Cortex of kidney (tissue), 1 donor: ENCODE measurements at places on chromosomes 5 and 9.

- DNase-seq, result no peak
These were observed 264.8 kb downstream of the HSPA4 start for GRCh38 chr5:133316346-133317343.

DNA sequence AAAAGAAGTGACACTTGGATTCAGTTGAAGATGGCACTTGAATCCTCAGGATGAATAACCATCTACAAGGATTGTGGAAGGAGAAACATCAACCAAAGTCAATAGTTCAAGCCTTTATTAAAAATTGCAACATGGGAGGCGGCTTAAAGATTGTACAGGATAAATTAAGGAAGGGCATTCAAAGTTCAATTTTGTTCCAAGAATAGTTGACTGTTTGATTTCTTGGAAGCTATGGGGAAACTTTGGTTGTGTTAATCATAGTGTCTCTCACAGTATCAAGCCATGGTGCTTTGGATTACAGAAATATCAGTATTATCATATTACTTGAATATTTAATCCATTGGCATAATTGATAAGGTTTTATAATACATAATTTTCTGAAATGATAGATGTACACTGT, 1844.3 kb downstream of the MAT2B start:
- no peak for DNase-seq

DNA sequence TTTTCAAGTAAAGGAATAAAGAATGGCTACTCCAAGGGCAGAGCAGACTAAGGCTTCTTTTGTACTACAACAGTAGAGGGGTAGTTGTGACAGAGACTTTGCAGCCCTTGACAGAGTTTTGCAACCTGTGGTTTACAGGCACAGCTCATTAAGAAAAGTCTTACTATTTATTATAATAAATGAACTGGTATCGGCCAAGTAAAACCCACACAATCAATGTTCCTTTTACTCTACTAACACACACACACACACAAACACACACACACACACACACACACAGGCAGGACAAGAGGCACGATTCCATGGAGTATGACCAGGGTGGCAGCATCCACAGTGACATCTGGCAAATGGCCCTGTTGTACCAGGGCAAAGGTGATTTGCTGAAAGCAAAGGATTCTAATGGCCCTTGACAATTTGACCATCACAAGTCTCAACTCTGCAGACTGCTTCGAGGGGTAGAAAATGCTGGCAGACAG, 59.1 kb upstream of the GOLPH3 start:
- DNase-seq, result no peak

DNA sequence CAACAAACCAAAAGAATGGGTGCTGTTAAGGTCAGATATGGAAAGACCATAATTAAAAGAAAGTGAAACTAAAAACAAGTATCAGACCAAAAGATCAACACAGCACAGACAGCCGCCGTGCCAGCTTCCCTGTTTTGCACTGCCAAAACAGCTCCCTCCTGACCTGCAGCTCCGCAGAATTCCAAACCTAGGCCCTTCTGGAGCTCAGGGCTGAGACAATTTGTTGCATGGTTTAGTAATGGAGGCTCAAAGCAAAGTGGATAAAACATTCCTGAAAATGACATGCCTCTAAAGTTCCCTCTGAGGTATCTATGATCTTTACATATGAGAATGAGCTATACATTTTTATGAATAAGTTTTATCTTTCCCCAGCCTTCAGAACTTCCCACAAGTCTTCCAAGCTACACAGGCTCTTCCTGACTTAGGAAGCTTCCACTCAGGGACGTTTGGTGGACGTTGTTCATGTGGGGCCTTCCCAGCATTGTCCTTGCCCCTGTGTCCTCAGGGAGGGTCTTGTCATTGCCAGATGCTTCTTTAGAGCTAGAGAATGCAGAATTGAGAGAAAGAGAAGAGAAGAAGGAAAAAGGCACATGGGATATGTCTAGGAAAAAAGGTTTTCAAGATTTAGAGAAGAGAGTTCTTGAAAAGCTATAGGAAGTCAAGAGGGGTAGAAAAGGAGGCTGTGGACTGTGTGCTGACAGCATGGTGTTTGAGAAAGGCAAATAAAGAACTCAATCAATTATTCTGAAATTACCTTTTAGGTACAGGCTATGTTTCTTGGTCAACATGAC, 28.4 kb upstream of the SSBP2 start:
- no peak for DNase-seq

DNA sequence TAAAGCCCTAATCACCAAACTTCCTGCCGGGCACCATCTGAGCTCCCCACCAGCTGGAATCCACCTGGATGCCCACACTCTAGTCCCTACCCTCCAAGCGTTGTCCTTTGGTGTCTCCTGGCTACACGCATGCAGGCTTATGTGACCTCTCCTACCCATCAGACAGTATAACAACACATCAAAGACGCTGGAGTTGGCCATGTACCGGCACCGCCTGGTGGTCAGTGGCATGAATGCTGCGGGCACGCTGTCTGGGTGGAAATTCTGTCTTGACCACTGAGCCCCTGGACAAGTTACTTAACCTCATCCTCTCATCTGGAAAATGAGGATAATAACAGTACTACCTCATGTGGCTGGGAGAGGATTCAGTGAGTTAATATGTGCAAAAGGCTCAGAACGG, 23.4 kb upstream of the CORO2A start:
- no peak for DNase-seq

- no peak for DNase-seq
These were observed 70.0 kb downstream of the SHB start for GRCh38 chr9:37998881-37999587.

GRCh38 chr9:124453586-124454191, 3.4 kb downstream of the ADGRD2 start:
- DNase-seq, result no peak

- no peak for DNase-seq
These were observed 724 bp downstream of the PAM start for GRCh38 chr5:102755686-102756371.

GRCh38 chr9:20988061-20988460, 43.4 kb downstream of the HACD4 start:
- no peak for DNase-seq

DNA sequence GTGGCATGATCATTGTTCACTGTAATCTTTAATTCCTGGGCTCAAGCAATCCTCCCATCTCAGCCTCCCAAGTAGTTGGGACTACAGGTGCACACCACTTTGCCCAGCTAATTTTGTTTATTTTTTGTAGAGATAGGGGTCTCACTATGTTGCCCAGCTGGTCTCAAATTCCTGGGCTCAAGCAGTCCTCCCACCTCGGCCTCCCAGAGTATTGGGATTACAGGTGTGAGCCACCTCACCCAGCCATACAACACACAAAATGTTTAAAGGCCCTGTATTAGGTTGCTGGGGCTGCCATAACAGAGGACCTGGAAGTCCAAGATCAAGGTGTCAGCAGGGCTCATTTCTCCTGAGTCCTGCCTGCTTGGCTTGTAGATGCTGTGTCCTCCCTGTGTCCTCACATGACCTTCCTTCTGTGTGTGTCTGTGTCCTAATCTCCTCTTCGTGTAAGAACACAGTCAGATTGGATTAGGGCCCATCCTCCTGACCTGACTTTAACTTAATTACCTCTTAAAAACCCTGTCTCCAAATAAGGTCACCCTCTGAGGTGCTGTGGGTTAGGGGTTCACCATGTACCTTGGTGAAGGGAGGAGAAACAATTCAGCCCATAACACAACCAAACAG, 5.4 kb downstream of the UBE2QL1 start:
- DNase-seq, result no peak

DNA sequence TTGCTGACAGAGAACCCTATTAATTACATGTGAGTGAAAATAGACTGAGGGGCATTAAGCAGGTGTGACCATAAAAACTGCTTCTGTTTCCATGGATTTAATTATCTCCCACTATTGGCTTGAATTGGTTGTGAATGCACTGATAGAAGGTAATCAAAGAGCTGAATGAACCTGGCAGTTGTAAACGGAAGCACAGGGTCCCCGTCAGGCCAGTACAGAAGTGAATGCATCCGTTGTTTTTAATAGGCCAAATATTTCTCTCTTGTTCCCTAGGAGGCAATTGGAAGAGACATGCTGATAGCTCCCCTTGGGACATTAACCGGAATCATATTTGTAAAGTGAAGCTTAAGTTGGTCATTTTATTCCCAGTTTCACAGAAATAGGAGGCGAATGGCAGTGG, 147.0 kb downstream of the CAVIN4 start:
- no peak for DNase-seq

- no peak for DNase-seq
These were observed 445.5 kb downstream of the GABRG2 start for GRCh38 chr5:162512935-162513565.
